ENCODE measurements at places on chromosomes 2 and 18.
A peak's percentile ranks its signal among the peaks of the same experiment; 100 is the strongest.

GRCh38 chr2:133457861-133458260 lies 110.4 kb downstream of the NCKAP5 start:
- no peak for DNase-seq

- DNase-seq, result peak; percentile 87
Measured at GRCh38 chr2:111160758-111161157, 40.0 kb downstream of the BCL2L11 start.

- DNase-seq, result no peak
Measured at GRCh38 chr18:10878703-10879102, 270.7 kb downstream of the PIEZO2 start.

- no peak for DNase-seq
Measured at GRCh38 chr2:119289093-119289492, 65.5 kb downstream of the STEAP3 start.

- DNase-seq, result no peak
Measured at GRCh38 chr2:95265182-95265581, 9.1 kb upstream of the PROM2 start.

DNA sequence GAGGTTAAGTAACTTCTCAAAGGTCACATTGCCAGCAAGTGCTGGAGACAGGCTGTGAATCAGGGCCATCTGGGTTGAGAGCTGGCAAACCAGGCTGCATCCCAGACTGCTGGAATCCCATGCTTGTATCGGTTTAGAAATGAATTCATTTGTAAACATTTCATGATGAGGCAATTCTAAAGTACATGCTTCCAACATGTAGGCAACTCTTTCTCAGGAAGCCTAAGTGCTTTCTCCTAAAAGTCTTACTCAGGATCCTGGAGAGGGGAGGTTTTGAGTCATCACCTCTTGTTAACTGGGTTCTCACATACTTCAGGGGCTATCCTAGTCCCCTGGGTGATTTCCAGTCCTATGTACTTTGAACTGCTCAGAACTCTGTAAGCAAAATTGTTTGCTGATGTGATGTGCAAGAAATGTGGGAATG lies 416.5 kb downstream of the MEIS1 start:
- DNase-seq, result peak; percentile 95

- DNase-seq, result no peak
Measured at GRCh38 chr18:28684746-28685355, 507.9 kb upstream of the CDH2 start.

GRCh38 chr18:25289001-25289631 lies 62.9 kb downstream of the ZNF521 start:
- peak; percentile 98 for DNase-seq

DNA sequence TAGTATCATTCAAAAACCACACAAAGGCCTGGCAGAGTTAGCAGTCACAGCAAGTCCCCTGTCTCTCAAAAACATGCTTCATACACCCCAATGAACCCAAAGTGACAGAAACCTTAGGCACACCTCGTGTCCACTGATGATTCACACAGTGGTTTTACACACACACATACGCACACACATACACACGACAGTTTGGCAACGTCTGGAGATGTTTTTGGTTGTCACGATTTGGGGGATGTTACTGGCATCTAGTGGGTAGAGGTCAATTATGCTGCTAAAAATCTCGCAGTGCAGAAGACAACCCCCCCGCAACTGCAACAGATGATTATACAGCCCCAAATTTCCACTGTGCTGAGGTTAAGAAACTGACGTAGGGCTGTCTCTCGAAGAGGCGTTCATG lies 72.9 kb upstream of the PARD3B start:
- peak; percentile 21 for DNase-seq

DNA sequence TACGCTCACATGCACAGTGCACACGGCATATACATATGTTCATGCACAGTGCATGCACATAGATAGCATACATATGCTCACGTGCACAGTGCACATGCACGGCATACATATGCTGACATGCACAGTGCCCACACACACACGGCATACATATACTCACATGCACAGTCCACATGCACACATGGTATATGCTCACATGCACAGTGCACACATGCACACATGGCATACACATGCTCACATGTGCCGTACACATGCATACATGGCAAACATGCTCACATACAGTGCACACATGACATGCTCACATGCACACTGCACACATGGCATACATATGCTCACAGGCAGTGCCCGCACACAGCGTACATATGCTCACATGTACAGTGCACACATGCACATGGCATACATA lies 97.7 kb upstream of the CTDP1 start:
- DNase-seq, result no peak

DNA sequence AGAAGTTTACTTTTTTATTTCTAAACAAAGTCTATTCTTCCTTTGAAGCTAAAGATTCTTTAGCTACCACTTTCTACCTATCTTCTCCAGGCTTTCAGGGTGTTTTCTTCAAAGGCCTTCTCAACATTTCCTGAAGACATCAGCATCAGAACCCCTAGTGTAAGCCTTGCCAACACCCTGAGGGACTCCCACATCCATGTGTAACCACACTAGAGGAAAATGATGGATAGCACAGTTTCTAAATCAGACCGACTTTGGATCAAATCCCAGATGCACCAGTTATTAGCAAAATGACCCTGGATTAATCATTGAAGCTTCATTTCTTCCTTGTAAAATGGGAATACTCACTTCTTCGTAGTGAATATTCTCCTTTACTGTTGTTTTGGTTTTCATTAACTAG lies 4.7 kb upstream of the TTN start:
- no peak for DNase-seq

DNA sequence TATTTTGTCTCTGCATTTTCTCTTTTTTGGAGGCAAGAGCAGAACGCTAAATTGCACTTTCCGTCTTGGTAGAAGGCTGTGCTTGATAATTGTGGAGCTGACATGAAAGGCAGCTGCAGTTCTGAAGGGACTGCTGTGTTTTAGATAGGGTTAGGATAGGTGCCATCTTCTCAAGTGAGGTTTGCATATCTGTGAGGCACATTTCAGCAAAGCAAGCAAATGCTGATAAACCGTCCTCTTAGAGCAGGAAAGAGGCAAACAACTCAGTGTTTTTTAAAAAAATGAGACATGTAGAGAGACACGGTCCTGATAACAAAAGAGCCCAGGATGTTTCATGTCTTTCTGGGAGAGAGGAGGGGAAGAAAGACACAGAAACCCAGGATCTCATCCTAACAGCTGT lies 217.7 kb downstream of the SOCS6 start:
- DNase-seq, result no peak

GRCh38 chr2:147600223-147600622 lies 244.6 kb upstream of the ACVR2A start:
- no peak for DNase-seq

- DNase-seq, result peak; percentile 31
Measured at GRCh38 chr2:28387082-28387960, 5.3 kb upstream of the FOSL2 start.

- peak; percentile 5 for DNase-seq
Measured at GRCh38 chr2:88765154-88765888, 73.8 kb downstream of the RPIA start.

- no peak for DNase-seq
Measured at GRCh38 chr2:223720367-223720766, 117.0 kb downstream of the AP1S3 start.

DNA sequence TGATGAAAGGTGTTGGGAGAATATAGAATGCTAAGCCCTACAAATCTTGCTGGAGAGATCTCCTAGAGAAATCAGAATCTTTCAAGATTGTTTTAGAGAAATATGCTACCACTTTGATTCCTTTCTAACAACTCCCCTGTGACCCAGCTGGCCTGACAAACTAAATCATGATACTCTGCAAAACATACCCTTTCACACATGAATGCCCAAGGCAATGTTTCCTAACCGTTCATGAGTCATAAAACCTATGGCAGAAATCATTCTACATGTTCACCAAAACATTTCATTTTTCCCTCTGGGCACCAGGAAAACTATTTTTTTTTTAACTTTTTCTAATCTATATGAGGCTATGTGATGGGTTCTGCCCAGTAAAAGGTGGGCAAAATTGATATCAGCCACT lies 77.8 kb upstream of the SETBP1 start:
- DNase-seq, result peak; percentile 60

DNA sequence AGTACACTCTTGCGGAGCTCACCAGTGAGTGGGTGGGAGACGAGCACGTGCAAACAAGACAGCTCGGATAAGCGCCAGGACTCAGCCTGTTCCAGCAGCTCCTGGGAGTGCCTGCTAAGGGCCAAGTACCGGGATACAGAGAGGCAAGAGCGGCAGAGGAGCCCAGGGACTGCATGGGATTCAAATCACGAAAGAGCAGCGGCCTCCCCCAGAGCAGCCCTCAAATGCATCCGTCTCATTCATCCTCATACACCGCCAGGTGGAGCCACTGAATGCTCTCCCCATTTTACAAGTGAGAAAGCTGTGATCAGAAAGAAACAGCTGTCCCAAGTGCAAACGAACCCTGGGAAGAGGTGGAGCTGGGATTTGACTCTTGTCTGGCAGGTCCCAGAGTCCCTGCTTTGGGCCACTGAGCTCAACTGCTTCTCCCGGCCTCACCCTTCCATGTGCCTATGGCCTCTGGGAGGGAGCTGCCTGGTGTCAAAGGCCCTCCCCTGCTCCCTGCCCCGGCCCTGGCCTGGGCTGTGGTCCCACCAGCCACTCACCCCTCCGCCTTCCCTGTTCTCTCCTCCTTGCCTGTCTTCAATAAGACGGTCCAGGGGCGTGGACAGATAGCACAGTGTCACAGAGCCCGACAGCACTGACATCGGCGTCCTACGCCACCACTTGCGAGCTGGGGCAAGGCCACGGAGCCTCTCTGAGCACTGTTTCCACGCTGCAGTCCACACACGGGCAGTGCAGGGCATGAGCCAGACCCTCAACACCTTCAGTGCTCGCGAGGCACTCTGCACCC lies 72.8 kb upstream of the TAF1B start:
- DNase-seq, result peak; percentile 75

GRCh38 chr18:7038330-7038851 lies 79.2 kb downstream of the LAMA1 start:
- peak; percentile 96 for DNase-seq

DNA sequence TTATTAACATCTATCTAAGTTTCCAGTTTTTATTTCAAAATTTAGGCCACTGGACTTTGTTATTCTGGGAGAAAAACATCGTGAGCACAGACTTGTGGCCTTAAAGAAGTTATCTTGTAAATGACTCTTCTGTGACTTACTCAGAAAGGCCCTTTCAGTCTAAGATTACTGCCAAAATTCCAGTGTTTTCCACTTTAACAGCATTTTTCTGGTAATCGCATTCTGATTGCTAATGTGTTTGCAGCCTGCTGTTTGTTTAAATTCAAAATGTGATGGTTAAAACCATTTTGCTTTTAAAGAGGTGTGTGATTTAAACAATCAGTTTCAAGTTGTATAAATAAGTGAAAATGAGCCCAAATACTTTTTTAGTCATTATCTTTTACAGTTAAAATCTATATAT lies 136.7 kb upstream of the DAPL1 start:
- DNase-seq, result no peak

- DNase-seq, result no peak
Measured at GRCh38 chr2:28407976-28408690, 15.5 kb downstream of the FOSL2 start.

GRCh38 chr2:40935349-40935748 lies 483.5 kb upstream of the SLC8A1 start:
- no peak for DNase-seq

GRCh38 chr2:156331572-156332283 lies 793 bp downstream of the NR4A2 start:
- peak; percentile 63 for DNase-seq

GRCh38 chr18:24397131-24397693 lies 412 bp downstream of the OSBPL1A start:
- DNase-seq, result peak; percentile 67

DNA sequence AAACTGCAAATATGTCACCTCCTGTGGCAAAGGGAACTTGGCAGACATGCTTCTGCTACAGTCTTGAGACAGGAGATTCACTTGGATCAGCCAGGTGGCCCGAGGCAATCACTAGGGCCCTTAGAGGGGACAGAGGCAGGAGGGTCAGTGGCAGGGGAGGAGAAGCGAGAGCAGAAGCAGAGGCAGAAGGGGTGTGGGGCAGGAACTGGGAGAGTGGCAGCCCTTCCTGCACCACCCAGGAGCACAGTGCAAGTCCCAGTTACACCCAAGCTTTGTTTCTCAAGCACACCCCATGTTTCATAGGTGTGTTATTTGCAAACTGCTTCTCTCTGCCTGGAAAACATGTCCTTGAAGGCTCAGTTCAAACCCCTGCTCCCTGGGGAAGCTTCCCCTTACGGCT lies 309.7 kb upstream of the MYT1L start:
- no peak for DNase-seq

- DNase-seq, result no peak
Measured at GRCh38 chr2:138720035-138720838, 60.0 kb downstream of the NXPH2 start.

DNA sequence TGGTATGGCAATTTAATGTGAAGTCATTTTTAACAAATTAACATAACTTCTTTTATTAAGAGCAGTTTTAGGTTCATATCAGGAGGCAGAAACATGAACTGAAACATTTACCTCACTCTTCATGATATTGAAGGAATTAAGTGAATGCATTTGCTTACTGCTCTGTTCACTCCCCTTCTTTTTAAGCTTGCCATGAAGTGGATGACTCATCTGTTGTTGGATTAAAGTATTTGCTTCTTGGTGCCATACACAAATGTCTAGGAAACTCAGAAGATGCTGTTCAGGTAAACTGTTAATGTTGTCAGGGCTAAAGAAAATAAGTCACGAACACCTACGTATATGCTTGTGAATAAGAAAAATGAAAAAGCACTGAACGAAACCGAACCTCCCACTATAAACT lies 10.2 kb upstream of the CABYR start:
- no peak for DNase-seq

- no peak for DNase-seq
Measured at GRCh38 chr2:132747046-132747445, 77.0 kb upstream of the LYPD1 start.

- DNase-seq, result no peak
Measured at GRCh38 chr2:113850687-113851086, 39.2 kb upstream of the ACTR3 start.

DNA sequence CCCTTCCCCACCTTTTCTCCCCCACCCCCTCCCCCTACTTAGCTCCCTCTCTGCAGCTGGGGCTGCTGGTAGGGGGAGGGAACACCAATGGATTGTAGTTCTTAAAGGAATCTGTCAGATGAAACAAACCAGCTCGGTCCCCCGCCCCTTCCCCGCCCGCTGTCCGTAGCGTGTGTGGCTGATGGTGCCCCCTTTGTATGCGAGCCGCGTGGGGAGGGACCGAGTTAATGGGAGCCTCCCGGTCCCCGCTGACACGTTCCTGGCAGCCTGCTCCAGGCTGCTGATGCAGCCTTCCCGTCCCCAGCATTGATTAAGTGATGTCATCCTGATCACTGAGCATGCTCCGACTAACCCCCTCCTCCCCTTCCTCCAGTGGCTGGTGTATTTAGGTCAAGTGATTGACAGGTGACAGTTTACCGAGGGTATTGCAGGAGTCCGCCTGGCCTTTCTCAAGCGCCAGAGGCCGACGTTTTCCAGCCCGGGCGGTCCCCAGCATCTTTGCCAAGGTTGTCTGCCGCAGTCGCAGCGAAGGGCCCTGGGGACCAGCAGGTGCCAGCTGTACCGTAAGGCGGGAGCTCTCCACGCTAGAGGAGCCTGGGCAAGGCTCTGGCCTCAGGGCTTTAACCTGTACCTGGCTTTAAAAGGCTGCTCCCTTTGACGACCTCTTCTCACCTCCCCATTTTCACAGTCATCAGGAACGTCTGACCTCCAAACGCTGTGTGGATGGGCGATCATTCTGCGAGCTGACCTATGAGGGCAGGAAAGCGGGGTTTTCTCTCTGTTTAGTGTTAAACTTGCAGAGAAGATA lies 1.8 kb downstream of the KIF5C start:
- DNase-seq, result no peak

- no peak for DNase-seq
Measured at GRCh38 chr2:97714084-97714949, 941 bp downstream of the ZAP70 start.

All from fibroblast of skin of right quadriceps (primary cell).